Heart right ventricle (tissue), 16 donors: ENCODE measurements at places on chromosomes 7 and 10. TPM values are rescaled to one million over a fixed set of nuclear protein-coding genes. Genes with fewer than 3 reads are reported as not detected.

GDF2 gene
- total RNA-seq, result not detected

GRCh38 chr10:133058331-133059092 lies 29.2 kb upstream of the ADGRA1 start:
- no peak for DNase-seq

DNA sequence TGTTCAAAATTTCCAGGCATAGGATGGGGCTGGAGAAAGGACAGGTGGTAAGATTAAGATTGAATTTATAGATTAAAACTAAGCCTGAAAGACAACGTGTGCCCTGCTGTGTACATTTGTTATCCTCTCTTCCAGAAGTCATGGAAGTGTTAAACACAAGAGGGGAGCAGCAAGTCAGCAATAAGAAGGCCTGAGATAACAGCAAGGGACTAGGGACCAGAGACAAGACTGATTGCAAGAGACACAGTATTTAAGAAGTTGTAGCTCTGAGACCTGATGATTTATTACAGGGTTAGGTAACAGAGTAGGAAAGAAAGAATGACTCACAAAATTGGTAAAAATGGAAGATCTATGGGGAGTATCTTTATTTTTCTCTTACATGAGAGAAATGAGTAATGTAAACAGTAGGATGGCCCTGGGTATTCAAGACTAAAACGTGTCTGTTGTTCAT lies 55.7 kb upstream of the COL1A2 start:
- DNase-seq, result no peak

DNA sequence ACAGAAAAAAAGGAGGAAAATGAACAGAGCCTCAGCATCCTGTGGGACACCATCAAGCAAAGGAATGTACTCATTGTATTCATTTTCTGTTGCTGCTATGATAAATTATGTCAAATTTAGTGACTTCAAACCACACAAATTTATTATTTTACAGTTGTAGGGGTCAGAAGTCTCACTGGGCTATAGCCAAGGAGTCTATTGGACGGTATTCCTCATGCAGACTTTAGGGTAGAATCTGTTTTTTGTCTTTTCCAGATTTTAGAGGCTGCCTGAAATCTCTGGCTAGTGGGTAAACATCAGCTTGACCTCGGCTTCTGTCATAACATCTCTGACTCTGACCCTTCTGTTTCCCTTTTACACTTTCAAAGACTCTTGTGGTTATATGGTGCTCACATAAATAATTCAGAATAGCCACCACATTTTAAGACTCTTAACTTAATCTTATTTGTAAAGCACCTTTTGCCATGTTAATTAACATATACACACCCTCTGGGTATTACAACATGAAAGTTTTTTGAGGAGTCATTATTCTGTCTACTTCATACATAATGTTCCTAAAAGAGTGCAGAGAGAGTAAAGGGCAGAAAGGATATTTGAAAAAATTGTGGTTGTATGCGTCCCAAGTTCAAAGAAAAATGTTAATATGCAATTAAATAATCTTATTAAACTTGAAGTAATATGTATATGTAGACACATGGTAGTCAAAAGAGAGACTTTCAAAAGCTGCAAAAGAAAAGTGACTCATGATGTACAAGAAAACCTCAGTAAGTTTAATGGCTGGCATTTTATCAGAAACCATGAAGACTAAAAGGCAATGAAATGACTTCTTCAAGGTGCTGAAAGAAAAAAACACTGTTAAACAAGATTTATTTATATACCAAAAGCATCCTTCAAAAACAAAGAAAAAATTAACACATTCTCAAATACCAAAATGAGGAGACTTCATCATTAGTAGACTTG lies 70.8 kb upstream of the MEOX2 start:
- DNase-seq, result no peak

DNA sequence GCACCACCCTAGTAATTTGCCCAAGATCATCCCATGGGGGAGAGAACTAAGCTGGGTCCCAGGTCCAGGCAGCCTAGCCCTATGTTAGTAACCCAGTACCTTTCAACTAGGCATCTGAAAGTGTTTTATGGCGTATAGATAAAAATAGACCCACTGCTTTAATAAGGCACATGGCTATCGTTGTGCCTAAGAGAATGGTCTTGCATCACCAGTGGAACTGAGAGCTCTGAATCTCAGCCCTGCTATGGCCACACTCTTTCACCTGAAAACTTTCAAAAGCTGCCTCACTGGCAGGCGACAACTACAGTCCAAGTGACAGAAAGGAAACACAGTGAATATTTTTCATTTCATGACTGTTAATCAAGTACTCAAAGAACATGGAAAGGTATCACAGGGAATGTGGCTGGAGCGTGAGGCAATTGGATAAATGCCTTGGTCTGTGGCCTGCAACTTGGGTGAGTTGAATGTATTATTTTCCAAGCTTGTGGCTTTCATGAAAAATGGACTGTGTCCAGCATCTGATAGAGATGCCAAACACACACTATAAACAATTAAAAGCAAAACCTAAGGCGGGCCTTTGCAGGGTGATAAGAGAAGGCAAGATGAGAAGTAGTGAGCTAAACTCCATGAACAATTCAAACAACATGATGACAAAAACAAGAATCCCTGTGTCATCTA lies 18.0 kb upstream of the SFMBT2 start:
- no peak for DNase-seq

GRCh38 chr10:625333-625696 lies 64.2 kb downstream of the DIP2C start:
- peak; percentile 72 for DNase-seq

GRCh38 chr10:63241841-63242281 lies 108.7 kb downstream of the NRBF2 start:
- DNase-seq, result no peak
